T-helper 2 cell treated with Interferon-gamma antibody and Interleukin-4, amounts not matched to agents 5 μg/mL and 100 μg/mL, for 36 hours (primary cell): ENCODE measurements at places on chromosomes 6 and 20.

DNA sequence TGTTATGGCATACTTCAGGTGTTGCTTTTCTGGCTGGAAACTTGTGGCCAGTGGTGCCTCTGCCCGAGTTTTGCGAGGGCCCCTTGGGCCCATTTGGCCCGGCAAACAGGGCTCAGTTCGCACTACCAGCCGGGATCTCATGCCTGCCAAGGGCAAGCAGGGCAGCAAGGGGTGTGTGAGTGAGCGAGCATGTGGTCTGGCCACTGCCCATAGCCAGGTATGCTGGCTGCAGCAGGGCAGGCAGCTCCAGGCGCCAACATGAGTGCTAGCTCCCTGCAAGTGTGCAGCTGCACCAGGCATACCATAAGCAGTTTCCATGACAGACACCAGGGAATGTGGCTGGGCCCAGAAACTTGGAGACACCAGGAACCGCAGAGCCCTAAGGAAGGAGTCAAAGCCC lies 389.5 kb downstream of the NKAIN2 start:
- no peak for DNase-seq

DNA sequence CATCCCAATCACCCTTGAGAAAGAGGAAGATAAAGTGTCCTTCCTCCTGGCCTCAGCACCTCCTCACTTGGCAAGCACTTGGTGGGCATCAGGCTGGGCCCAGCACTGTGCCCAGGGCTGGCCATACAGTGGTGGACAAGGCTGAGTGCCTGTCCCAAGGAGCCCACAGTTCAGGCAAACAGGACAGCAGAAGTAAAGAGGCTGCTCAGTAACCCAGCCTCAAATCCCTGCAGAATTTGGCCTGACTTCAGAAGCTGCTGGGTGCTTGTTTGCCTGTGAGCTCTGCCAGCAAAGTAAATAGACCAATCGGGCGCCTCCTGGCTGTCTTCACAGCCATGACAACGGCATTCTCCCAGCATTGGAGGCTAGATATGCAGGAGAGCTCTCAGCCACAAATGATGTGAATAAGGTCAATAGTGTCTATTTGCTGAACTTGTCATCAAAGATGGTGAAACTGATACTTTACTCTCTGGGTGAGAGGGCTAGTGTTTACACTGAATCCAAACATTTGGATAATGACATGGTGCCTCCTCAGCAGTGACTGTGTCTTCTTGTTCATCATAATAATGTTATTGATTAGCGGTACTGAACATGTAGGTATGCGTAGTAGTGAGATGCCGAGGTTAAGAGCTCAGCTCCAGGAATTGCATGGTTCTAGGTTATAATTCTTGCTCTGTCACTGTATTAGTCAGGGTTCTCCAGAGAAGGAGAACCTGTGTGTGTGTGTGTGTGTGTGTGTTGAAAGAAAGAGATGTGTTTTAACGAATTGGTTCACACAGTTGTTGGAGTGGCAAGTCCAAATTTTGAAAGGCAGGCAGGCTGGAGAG lies 36.9 kb upstream of the FANCE start:
- DNase-seq, result no peak

GRCh38 chr20:2038161-2038560 lies 44.3 kb upstream of the PDYN start:
- DNase-seq, result no peak

DNA sequence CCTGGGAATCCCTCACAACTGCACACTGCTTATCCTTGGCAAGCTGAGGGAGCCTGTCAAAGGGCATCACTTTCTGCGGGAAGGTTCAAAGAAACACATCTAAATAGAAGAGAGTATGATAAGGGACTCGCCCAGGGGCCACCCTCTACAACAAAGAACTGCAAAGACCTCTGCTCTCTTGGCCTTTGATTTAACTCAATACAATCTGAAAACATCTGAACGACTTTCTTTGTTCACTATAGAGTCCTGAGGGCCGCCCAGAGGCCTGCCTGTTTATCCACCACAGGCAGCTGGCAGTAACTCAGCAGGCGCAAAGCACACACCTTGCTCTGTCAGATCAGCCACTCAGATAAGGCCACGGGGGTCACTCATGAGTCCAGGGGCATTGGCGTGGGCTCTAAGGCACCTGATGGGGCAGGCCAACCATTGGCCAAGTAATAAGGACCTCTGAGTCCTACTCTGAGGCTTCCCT lies 139.3 kb downstream of the UNC5CL start:
- DNase-seq, result no peak

GRCh38 chr6:168469521-168469920 lies 28.5 kb downstream of the SMOC2 start:
- DNase-seq, result no peak
